Endothelial cell of umbilical vein (primary cell): ENCODE measurements at places on chromosomes 7 and 10.
A peak's percentile ranks its signal among the peaks of the same experiment; 100 is the strongest.

DNA sequence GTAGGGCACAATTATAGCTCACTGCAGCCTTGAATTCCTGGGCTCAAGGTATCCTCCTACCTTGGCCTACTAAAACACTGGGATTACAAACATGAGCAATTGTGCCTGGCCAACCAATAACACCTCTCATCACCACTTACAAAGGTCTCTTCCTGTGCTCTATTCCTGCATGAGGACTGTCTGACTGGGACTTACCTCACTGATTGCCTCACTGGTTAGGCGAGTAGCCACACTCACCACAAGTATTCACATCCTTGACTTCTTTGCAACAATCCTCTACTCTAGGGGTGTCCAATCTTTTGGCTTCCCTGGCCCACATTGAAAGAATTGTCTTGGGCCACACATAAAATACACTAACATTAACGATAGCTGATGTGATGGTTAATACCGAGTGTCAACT is 22.6 kb upstream of the PDIA4 start:
- DNase-seq = no peak

DNA sequence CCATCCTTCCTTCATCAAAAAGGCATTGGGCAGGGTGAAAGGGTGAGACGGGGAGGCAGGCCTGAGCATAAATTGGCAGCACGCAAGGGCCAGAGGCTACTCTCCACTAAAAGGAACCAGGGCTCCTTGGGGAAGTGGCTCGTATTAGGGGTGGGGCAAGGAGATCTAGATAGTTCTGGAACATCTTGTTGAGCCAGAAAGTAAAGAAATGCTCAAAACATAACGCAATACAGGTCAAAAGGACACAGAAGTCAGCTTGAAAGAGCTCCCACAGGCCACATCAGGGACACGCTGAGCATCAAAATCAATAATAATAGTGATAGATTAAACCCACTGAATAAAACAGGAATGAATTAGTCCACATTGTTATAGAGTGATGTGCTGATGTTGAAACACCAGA is 203.1 kb downstream of the ELMO1 start:
- no peak for DNase-seq

GRCh38 chr7:128812514-128813168 is 17.6 kb upstream of the FLNC start:
- DNase-seq = no peak

GRCh38 chr10:23158370-23158769 is 33.7 kb upstream of the PTF1A start:
- DNase-seq = peak; percentile 60

DNA sequence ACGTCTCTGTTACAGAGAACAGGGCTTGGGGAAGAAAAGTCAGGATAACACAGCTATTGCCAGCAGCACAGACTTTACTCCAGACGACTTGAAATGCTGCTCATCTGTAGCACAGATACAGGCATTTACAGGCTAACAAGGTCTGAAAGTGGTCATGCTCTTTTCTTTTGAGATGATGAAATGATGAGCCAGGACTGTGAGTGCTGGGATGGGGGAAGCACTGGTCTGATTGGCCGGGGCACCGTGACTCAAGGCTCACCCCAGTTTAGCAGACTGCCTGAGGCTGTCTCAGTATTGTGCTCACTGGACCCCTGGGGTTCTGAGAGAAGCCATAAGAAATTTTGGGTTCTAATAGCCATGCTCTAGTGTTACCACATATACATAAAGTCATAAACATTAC is 12.4 kb downstream of the SMKR1 start:
- DNase-seq = no peak

DNA sequence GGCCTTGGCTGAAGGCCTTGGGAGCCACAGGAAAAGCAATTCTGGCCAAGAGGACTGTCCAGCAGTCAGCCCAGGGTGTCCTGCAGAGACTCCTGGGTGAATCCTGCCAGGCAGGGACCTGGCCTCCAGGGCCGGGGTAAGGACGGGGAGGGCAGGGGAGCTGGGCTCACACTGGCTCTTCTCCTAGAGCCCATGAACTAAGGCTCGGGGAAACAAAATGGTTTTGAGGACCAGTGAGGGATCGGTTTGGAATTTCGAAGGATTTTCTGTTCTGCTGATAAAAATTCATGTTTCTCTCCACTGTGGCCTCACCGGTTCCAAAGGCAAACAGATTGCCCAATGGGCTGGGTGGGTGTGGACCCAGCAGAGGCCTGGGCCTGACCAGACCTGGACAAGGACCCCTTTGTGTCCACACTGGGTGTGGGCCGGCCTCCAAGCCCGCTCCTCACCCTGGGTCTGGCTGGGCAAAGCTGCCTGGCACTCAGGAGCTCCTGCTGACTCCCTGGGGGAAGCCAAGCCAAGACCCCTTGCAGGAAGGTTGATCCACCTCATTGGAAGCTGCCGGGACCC is 27.3 kb downstream of the FAM20C start:
- no peak for DNase-seq

DNA sequence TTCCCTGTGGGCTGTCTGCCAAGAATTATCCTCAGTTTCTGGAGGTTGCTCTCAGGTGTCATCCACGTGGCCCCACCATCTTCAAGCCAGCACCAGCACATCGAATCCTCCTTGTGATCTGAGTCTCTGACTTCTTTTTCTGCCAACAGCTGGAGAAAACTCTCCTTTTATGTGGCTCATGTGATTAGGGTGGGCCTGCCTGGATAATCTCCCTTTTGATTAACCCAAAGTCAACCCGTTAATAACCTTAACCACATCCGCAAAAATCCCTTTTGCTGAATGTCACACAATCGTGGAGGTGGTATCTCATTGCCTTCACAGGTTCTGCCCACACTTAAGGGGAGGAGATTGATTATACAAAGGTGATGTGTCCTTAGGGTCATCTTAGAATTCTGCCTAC is 73.8 kb downstream of the LRGUK start:
- DNase-seq = no peak

DNA sequence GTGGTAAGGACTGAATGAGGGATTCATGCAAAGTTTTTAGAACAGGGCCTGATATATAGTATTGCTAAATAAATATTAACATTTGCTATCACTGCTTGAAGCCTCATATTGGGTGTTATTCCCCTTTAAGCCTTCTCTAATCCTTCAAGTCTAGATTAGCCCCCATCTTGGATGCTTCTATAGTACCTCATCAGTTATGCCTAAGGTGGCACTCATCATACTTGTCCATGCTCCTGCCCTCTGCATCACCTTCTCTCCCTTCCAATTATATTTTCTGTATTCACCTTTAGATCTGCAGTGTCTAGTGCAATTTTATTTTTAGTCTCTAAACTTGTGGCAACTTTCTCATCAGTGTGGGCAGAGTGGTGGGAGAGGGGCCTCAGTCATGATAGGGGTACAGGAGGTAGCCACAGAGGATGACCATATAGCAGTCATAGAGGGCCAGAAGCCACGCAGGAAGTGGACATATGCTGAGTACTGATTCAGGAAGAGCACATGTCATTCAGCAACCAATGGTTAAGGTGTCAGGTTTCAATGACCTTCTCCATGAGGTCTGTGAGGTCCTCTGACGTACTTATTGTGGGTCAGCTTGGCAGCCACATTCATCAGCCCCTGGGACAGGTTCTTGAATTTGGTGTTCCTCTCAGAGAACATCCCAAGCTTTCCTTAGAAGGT is 2.5 kb downstream of the ENTPD1 start:
- DNase-seq = peak; percentile 26

DNA sequence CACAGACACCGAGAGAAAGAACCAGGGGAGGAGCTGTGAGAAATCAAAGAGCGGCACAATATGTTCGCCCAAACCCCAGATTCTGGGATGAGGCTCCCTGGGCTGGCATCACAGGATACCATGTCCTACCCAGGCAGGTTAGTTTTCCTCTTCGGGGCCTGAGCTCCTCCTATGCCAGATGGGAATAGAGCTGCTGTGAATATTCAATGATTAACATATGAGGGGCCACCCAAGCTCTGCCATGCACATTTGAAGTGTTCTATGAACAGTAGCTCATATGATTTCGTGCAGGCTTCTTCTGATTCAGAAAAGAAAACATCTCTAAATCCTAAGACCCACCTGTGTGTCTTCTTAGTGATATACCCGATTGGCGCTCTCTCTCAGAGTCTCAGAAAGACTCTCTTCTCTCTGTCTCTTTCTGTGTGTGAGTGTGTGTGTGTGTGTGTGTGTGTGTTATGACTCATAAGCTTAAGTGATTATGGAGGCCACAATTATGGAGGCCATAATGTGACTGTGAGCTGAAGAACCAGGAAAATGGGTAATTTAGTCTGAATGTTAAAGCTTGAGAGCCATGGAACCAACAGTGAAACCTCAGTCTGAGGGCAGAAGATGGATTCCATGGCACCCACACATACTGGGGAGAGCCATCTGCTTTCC is 220.5 kb downstream of the KLF6 start:
- DNase-seq = no peak

- DNase-seq = no peak
Observed at GRCh38 chr10:46062723-46063428, 16.8 kb upstream of the MSMB start.

- no peak for DNase-seq
Observed at GRCh38 chr10:106795619-106796018, 368.9 kb downstream of the SORCS1 start.

- DNase-seq = no peak
Observed at GRCh38 chr10:124688889-124689670, 55.1 kb downstream of the FAM53B start.

GRCh38 chr10:122112625-122113160 is 123.7 kb downstream of the TACC2 start:
- peak; percentile 97 for DNase-seq

DNA sequence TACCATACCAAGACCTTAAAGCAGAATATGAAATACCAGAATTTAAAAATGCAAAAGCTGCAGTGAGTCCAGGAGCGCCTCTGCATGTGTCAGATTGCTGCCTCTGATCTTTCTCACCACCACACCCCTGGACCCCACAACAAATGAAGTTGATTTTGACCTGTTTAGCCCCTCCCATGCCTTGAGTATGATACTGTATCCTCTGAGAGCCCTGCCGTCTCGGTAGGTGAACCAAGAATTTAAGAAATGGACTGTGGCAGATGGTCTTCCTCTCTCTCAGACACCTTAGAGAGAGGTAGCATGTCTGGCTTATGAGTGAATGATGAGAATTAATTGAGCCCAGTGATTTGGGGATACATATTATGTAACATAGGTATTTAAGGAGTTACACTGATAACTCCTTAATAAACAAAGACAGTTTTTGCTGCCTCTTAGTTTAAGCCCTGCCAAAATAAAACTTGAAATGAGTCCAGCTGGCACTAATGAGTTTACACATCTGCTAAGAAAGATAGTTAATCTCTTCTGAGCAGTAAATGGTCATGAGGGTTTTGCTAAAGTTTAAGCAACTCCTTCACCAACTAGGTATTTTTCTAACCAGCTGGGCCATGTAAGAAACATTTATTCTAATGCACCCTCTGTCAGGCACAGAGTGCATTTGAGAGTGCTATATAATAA is 4.5 kb upstream of the TFPI2 start:
- DNase-seq = peak; percentile 41

DNA sequence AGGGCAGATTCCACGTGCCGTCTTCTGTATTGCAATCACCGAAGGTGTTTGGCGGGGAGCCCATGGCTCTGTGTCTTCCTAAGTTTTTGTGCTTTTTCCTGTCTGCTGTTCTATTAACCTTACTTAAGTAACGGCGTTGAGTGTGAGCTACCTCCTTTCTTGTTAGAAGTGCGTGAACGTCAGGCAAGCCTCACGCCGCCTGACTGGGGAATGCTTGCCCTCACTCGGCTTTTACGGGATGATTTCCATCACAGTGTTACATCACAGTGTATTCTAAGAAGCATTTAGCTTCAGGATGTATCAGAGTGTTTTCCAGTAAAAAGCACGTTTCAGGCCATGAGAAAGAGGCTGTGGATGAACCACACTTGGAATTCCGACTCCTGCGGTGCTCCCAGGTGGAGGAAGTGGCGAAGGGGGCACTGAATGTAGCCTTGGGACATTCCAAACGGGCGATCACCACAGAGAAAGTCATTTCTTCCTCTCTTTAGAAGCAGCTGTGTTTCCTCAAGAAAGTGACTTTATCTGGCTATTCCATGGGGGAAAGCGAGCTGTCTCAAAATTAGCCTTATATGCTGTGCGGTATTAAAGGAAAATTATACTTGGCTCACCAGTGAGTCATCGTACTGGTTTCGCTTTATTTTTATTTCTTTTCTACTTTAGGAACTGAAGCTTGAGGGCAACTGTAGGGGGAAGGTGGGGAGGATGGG is 290.7 kb downstream of the KLF6 start:
- DNase-seq = no peak

- DNase-seq = no peak
Observed at GRCh38 chr7:150631084-150631826, 930 bp downstream of the GIMAP6 start.

DNA sequence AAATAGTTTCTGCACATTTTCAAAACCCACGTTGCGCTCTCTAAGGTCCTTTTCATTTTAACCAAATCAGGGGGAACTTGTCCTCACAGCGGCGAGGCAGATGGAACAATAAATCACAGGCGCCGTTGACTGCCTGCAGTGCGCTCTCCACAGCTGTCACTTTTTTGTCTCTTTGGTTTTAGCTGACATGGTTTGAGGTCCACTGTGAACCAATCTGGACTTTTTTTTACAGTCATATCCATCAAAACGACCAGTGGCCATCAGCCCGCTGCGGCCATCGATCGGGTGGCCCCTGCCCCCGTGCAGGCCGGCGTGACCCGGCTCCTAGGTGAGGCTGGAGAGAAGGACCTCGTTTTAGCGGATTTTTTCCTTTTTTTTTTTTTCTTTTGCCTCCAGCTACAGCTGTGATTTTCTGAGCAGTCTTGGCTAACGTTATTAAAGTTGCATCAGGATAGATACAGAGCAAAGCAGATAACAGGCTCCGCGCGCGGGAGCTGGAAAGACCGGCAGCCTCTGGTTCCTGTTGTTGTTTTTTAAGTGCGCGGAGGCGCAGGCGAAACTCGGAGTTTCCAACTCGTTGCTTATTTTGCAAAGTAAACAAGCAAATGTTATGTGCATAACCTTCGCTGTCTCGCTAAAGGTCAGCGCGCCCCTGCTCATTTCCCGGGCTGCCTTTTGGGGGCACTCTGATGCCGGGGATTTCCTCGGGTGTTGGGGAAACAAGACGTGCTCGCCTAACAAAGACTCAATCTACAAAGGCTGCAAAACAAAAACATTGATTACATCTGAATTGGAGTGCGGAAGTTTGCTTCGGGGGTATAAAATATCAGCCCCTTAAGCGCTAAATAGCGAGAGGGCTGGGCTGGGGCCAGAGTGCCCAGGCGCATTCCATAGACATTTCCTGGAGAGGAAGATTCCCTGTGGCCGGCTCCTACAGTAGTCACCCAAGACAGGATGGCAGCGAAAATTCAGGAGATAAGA is 414.8 kb upstream of the MKI67 start:
- DNase-seq = no peak

DNA sequence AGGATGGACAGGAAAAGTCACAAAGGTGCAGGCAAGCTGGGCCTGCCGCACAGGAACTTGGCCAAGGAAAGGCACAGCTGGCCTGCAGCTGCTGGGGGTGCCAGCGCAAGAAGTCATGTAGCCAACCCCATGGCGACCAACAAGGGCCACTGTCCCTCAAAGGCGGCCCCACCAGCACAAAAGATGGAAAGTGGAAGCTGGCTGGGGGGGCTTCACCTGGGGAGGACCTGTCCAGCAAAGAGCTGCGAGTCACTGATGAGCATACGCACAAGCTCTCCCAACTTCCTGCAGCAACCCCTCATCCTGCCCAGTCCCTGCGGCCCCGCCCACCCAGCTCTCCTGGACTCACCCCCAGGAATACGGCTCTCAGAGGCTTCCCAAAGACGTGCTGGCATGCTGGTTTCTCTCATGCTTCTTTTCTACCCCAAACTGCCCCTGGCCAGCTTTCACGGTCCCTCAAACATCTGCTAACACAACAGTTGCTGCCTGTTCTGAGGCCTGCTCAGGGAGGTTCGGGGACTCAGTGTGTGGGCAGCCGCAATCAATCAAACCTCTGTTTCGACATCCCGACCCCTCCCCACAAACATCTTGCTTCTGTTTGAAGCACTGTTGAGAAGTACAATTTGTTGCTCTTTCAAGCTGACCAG is 67.6 kb downstream of the FAM53B start:
- no peak for DNase-seq
